ENCODE measurements at places on chromosomes 11 and 22.

GRCh38 chr11:12048936-12049790 is 40.7 kb upstream of the DKK3 start:
- no peak for DNase-seq

- no peak for DNase-seq
These were observed 387.7 kb downstream of the NXPE2 start for GRCh38 chr11:115065830-115066664.

GRCh38 chr11:33802194-33802950 is 28.1 kb upstream of the FBXO3 start:
- no peak for DNase-seq

DNA sequence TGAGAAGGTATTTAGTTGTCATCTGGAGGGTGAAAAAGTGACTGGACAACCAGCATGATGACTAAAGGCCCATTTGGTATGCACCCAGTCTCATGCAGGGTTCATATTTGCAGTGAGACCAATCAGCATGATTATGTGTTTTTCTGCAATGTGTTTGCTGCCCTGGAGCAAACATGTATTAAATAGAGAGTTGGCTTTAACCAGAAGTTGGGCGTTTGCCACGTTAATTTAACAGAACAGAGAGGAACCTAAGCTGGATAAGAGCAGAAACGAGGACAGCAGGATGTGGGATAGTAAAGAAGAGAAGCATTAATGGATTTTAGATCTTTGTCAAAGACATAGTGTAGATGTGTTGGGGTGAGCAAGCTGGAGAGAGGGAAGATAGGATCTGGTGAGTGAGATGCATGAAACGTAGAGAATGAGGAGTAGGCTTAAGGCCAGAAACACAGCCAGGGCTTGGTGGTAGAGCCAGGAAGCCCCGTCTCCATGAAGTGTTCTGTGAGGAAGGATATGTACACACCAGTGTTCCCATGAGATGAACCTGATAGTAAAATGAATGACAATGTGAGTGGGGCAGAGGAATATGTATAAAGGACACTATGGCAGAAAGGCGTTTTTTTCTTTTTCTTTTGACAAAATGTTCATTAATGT is 164.0 kb upstream of the PDGFD start:
- no peak for DNase-seq
